Type B pancreatic cell (in vitro differentiated cells): ENCODE measurements at places on chromosomes 16 and 17.

DNA sequence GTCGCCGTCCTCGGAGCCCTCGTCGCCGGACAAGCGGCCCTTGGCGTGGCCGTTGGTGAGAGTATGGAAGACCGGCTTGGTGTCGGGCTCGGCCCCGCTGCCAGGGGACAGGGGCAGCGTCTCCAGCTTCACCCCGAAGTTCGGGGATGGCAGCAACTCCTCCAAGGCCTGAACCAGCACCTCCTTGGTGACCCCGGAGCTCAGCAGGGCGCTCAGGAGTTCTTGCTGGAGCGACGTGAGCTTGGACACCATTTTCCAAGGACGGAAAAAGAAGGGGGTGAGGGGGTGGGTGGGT lies 279 bp downstream of the HNF1B start:
- no peak for DNase-seq
- peaks cover 88% of the 10 kb centered on the region for H3K27me3 ChIP-seq
- peak overlapping the region; percentile 84 for H3K27ac ChIP-seq
- peak overlapping the region; percentile 88 for H3K4me3 ChIP-seq
- no peaks in the 10 kb centered on the region for H3K36me3 ChIP-seq

DNA sequence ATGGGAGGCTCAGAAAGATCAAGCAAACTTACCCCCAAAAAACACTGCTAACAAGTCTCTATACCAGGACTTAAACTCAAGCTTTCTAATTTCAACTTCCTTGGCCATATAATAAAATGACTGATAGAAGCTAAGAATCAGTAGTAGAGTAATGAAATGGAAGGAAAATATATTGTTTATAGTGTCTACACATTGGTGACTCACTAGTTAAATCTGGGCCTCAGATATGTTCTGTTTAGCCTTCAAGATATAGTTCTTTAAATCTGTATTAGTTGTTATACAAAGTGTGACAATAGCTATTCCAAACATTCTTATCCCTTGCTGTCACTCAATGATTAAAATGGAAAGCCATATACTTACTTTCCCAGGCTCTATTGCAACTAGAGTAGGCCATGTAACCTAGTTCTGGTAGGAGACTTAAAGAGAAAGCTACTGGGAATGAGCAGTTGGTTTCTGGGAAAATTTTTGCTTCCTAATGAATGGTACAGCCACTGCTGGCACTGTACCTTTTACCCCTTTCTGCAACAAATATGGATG lies 18.3 kb downstream of the SSH2 start:
- no peak for DNase-seq
- no peaks in the 10 kb centered on the region for H3K4me1 ChIP-seq
- H3K27ac ChIP-seq = no peak overlapping the region
- H3K4me3 ChIP-seq = no peak overlapping the region
- no peaks in the 10 kb centered on the region for H3K27me3 ChIP-seq

- H3K4me1 ChIP-seq = peaks cover 15% of the 10 kb centered on the region
- DNase-seq = no peak
Observed at GRCh38 chr17:73045724-73046123, 46.8 kb downstream of the SLC39A11 start.

- peaks cover 3% of the 10 kb centered on the region for H3K36me3 ChIP-seq
- no peak for DNase-seq
- H3K4me1 ChIP-seq = peaks cover 10% of the 10 kb centered on the region
Observed at GRCh38 chr16:53915452-53916160, 211.7 kb downstream of the FTO start.

GRCh38 chr17:70563281-70563820 lies 394.0 kb downstream of the KCNJ2 start:
- H3K4me3 ChIP-seq = no peak overlapping the region
- H3K27ac ChIP-seq = no peak overlapping the region
- no peaks in the 10 kb centered on the region for H3K36me3 ChIP-seq
- DNase-seq = no peak
- H3K27me3 ChIP-seq = no peaks in the 10 kb centered on the region

GRCh38 chr16:86457501-86458148 lies 52.7 kb upstream of the FOXF1 start:
- no peak overlapping the region for H3K27ac ChIP-seq
- peaks cover 12% of the 10 kb centered on the region for H3K4me1 ChIP-seq
- no peaks in the 10 kb centered on the region for H3K36me3 ChIP-seq
- peaks cover 81% of the 10 kb centered on the region for H3K27me3 ChIP-seq
- DNase-seq = no peak

- no peak for DNase-seq
- no peaks in the 10 kb centered on the region for H3K27me3 ChIP-seq
- no peak overlapping the region for H3K4me3 ChIP-seq
- peaks cover 25% of the 10 kb centered on the region for H3K36me3 ChIP-seq
- no peak overlapping the region for H3K27ac ChIP-seq
Observed at GRCh38 chr17:12070561-12070960, 49.9 kb downstream of the MAP2K4 start.

DNA sequence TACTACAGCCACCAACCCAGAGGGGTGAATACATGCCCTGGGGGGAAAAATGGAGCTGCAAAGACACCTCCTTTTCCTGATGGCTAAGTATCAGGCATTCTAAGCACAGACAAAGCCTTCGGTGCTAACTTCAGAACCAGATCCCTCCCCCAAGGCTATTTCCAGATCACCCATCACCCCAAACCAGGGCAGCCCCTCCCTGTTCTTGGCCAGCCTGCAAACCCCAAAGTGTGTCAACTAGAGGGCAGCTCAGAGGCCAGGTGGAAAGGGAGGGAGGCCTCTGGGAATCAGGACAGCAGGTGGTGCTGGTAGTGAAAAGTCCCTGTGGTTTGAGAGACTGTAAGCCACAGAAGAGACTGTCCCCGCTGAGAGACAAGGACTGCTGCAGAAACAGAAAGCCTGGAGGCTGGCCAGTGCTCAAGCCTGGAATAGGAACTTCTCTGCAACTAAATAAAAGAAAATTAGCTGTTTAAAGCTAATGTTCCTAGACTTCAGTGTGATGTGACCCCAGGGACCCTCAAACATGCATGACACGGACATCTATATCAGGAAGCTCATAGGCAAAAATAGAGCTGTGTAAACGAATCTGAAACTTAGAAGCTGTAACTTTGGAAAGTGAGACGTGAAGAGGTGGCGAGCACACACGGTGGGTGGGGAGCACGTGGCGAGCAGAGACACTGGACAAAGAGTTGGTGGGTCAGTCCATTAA lies 9.1 kb downstream of the TUBG1 start:
- no peaks in the 10 kb centered on the region for H3K27me3 ChIP-seq
- peaks cover 6% of the 10 kb centered on the region for H3K4me1 ChIP-seq
- H3K4me3 ChIP-seq = no peak overlapping the region
- H3K36me3 ChIP-seq = peaks cover 12% of the 10 kb centered on the region
- H3K27ac ChIP-seq = no peak overlapping the region

- H3K36me3 ChIP-seq = no peaks in the 10 kb centered on the region
- DNase-seq = no peak
- H3K27ac ChIP-seq = no peak overlapping the region
- peaks cover 4% of the 10 kb centered on the region for H3K4me1 ChIP-seq
Observed at GRCh38 chr17:33647956-33648355, 354.9 kb upstream of the ASIC2 start.

DNA sequence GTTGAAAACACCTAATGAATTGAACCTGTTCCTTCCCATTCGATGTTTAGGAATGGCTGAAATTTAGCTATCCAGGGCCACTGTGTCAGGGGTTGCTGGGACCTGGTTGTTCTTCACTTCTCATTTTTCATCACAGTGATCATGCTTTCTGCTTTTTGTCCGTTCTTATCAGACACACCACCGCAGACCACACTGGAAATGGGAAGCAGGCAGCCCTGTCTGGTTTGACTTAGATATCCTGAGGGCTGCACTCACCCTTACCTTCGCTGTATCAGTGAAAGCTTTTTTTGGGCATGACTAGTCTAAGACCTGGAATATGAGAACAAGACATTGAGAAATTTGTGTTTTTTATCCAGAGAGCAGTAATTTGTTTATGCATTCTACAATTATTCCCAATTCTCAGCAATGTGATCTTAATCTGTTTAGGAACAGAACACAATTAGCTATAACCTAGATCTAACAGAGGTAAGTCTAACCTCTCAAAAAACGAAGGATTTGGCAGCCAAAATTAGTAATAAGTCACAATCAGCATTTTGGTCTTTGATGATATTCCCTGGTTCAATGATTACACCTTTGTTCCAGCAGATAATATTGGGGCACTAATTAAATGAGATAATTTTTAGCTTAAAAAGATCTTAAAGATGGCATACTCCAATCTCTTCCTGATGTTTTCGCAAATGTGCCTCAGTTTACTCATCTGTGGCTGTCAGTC lies 126.0 kb upstream of the GOT2 start:
- H3K4me3 ChIP-seq = no peak overlapping the region
- H3K27me3 ChIP-seq = no peaks in the 10 kb centered on the region
- no peaks in the 10 kb centered on the region for H3K36me3 ChIP-seq
- no peak for DNase-seq
- no peak overlapping the region for H3K27ac ChIP-seq

- H3K27ac ChIP-seq = no peak overlapping the region
- H3K4me1 ChIP-seq = peaks cover 20% of the 10 kb centered on the region
- DNase-seq = peak; percentile 42
- H3K27me3 ChIP-seq = peaks cover 3% of the 10 kb centered on the region
- H3K4me3 ChIP-seq = peak overlapping the region; percentile 69
Observed at GRCh38 chr17:32484628-32485027, 2.2 kb upstream of the CDK5R1 start.

DNA sequence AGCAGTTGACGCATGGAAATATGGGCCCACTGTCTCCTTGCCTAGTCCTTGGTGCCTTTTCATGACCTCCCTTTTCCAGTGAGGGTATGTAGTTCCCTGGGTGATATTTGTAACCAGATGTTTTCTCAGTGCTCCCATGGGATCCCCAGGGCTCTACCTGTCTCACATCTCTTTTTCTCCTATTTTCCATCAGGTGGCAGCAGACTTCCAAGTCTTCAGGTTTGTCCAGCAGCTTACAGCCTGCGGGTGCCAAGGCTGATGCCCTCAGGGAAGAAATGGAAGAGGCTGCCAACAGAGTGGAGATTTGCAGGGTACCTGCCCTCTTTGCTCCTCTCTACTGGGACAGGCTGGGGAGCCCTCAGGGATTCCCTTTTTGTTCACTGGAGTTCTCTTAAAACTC lies 89.1 kb downstream of the ELAC2 start:
- peaks cover 8% of the 10 kb centered on the region for H3K27me3 ChIP-seq
- no peak for DNase-seq
- peaks cover 12% of the 10 kb centered on the region for H3K36me3 ChIP-seq
- peaks cover 15% of the 10 kb centered on the region for H3K4me1 ChIP-seq
- no peak overlapping the region for H3K4me3 ChIP-seq
- no peak overlapping the region for H3K27ac ChIP-seq

DNA sequence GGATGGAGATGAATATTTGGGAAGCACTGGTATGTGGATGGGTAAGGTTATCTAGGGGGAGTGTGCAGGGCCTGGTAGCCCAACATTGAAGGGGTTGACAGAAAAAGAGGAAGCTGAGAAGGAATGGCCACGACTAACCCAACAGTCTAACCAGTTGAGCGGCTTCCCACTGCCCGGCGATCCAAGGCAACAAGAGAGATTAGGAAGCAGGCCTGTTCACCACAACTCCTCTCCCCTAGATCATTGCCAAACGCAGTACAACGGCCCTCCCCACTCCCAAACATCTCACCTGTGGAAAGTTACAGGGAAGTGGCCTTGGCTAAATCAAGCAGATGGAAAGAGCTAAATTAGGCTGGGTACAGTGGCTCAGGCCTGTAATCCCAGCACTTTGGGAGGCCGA lies 11.2 kb upstream of the RANGRF start:
- no peaks in the 10 kb centered on the region for H3K27me3 ChIP-seq
- no peak overlapping the region for H3K4me3 ChIP-seq
- peaks cover 4% of the 10 kb centered on the region for H3K36me3 ChIP-seq
- H3K27ac ChIP-seq = no peak overlapping the region
- no peaks in the 10 kb centered on the region for H3K4me1 ChIP-seq

DNA sequence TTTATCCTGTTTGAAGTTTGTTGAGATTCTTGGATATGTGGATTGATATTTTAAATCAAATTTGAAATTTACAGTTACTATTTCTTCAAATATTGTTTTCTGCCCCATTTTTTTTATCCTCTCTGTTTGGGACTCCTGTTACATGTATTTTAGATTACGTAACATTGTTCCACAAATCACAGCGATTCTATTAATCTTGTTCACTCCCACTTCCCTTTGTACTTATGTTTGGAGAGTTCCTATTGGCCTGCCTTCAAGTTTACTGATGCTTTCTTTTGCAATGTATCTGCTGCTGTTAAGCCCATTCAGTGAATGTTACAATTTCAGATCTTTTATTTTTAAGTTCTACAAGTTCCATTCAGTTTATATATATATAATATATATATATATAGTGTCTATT lies 288.3 kb upstream of the TNRC6C start:
- H3K27ac ChIP-seq = no peak overlapping the region
- H3K4me1 ChIP-seq = peaks cover 11% of the 10 kb centered on the region
- no peaks in the 10 kb centered on the region for H3K36me3 ChIP-seq
- H3K27me3 ChIP-seq = peaks cover 13% of the 10 kb centered on the region

DNA sequence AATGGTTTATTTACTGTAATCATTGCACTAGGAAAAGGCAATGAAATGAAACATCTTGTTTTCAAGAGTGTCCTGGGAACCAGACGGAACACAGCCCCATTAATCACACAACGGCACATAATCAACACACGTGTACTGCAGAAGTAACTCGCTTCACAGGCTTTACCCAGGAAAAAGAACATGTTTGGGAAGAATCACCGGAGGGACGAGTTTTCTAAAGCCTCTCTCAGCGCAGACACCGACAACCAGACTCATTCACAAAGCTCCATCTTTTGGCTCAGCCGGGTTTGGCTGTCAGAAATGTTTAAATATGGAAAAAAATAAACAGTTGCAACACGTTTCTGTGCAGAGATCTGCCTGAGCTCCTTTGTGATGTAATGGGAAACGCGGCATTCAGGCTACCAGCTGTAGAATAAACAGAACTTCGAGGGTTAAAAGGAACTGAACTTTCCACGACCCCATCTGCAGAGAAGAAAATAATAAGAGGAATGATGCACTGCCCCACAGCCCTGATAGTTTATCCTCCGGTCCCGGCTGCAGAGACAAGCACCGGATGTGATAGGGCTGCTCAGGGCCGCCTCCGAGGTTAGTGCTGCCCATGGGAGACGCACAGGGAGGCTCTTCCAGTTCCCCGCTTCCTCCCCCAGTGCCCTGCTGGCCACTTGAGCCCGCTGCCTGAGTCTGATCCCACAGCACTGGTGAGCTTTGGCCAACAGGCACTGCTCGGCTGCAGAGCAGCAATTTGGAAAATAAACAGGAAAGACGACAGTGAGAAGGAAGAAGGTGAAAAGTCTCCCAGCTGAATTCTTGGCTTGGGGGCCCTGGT lies 119.8 kb downstream of the HIC1 start:
- peak overlapping the region; percentile 83 for H3K27ac ChIP-seq
- peaks cover 72% of the 10 kb centered on the region for H3K4me1 ChIP-seq
- no peak for DNase-seq
- peak overlapping the region; percentile 80 for H3K4me3 ChIP-seq
- peaks cover 15% of the 10 kb centered on the region for H3K36me3 ChIP-seq
- no peaks in the 10 kb centered on the region for H3K27me3 ChIP-seq

DNA sequence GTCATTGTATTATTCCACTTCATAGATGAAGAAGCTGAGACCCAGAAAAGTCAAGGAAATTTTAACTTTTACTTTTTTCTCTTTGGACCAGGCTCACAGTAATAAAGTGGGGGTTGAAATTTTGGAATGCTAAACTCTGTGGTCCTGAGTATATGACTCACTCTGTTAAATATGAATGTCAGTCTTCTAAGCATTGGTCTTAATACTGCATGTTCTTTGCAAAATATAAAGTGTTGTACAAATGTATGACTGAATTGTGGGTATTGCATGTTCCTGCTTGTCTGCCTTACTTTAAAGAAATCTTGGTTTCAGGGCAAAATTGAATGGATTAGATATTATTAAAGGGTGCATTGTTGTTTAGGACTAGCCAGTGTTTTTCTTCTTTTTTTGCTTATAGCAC lies 950.8 kb upstream of the GOT2 start:
- H3K4me3 ChIP-seq = no peak overlapping the region
- no peaks in the 10 kb centered on the region for H3K27me3 ChIP-seq
- H3K27ac ChIP-seq = no peak overlapping the region
- no peak for DNase-seq
- no peaks in the 10 kb centered on the region for H3K36me3 ChIP-seq
- no peaks in the 10 kb centered on the region for H3K4me1 ChIP-seq
